Fibroblast of skin of left quadriceps (primary cell): ENCODE measurements at places on chromosomes 16 and 17.
A peak's percentile ranks its signal among the peaks of the same experiment; 100 is the strongest.

GRCh38 chr16:77059446-77059845 is 131.5 kb upstream of the MON1B start:
- DNase-seq: no peak

GRCh38 chr17:14641117-14641516 is 340.2 kb downstream of the HS3ST3B1 start:
- DNase-seq: no peak

GRCh38 chr17:59311051-59311468 is 20.4 kb upstream of the YPEL2 start:
- peak; percentile 32 for DNase-seq

GRCh38 chr17:72255481-72255880 is 134.7 kb downstream of the SOX9 start:
- no peak for DNase-seq

GRCh38 chr17:81234940-81235821 is 3.7 kb downstream of the TEPSIN start:
- no peak for DNase-seq

DNA sequence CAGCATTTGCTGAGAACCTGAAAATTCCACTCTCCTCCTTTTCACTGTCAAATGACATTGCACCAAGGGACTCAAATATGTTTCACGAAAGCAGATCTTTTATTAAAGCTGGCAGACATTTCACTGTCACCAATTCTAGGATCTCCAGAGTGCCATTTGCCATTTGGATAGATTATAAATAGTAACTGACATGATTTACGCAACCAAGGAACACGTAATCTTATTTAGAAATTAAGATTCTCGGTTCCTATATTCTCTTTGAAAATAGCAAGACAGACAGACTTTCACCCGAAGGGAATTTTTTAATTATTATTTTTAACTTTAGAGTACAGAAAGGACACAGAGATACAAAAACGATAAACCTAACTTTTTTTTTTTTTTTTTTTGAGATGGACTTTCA is 49.6 kb downstream of the ANKFY1 start:
- no peak for DNase-seq
